ENCODE measurements at places on chromosomes 6 and 20.

DNA sequence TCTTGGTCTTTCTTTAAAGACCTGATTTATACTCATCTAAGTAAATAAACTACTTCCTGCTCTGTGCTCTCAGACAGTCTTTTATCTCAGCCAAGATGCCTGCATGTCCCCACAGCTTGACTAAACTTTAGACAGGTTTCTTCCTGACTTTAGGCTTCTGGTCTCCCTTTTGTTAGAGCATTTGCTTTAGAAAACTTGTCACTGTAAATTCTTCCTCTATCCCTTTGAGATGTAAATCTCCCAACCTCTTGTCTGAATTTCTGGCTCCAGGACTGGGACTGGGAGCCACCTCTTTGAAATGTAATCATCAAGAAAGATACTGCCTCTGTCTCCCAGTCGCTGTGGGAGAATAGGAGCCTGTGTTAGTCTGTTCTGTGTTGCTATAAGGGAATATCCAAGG, 739.9 kb downstream of the C6orf118 start:
- DNase-seq, result no peak

- DNase-seq, result no peak
Measured at GRCh38 chr6:63355632-63356031, 35.8 kb upstream of the LGSN start.

DNA sequence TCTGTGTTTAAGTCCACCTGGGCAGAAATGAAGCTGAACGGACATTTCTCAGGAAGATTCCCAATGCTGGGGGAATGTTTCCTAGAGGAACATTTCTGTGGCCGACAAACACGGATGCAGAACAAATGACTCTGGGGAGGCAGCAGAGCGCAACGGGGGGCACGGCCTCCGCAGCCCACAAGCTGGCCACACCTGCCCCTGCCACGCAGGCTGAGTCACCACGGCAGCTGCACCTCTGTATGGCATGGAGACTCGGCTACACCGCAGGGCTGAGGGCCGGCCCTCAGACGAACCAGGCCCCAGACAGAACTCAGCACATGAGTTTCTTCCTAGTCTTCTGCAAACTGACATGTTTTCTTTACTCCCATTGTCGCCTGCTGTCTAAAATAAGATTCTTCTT, 10.0 kb upstream of the PRR18 start:
- DNase-seq, result no peak

GRCh38 chr6:47651505-47651944, 46.9 kb upstream of the ADGRF4 start:
- no peak for DNase-seq

- DNase-seq, result no peak
Measured at GRCh38 chr6:142395768-142396231, 94.0 kb downstream of the ADGRG6 start.

- no peak for DNase-seq
Measured at GRCh38 chr20:63014710-63015109, 7.9 kb upstream of the BHLHE23 start.

DNA sequence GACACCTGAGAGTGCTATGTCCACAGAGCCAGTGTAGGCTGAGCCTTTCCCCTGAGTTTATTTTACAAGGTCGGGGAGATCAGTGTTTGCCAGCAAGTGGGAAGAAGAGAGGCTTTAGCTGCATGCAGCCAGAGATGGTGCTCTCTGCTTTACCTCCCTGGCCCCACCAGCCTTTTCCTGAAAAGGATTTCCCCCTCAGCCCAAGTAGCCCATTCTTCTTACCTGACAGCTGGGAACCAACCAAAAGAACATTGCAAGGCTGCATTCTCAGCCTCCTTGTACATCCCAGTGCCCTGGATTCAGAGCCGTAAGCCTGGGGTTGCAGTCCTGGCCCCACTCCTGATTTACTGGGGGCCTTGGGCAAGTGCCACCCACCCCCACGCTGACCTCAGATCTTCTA, 16.9 kb downstream of the SNPH start:
- no peak for DNase-seq

DNA sequence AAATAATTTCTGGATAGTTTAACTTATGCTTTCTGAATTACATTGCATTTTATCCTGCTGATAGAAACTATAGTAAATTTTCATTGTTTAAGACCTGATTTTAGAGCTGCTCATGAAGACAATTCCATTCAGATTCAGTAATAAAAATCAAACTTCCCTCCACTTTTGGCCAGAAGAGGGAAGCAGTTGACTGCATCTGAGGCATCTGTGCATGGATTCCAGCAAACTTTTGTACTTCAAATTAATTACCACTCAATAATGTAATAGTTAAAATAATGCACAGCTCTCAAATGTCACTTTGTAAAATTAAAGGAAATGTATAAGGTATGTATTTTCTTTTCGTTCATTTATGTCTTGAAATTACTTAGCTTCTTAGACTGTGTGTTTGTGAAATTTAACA, 64.2 kb upstream of the SLC35B3 start:
- no peak for DNase-seq

GRCh38 chr20:40521962-40522361, 167.1 kb downstream of the MAFB start:
- no peak for DNase-seq

DNA sequence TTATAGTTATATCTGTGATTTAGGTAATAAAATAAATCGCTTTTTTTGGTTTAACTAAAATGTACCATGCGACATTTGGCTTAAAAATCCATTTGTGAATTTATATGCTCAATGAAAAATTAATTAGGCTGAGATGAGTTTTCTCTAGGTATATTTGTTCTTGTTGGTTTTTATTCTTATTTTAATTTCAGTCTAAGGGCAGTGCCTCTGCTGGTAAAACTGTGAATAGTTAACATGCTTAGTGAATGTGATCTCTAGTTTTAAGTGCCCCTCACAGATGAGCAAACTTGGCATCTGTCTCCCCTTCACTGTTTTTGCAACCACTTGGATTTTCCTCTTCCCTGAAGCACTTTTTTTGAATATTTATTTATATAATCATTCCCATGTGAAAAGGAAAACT, 822.7 kb downstream of the GRIK2 start:
- DNase-seq, result no peak

- DNase-seq, result no peak
Measured at GRCh38 chr6:121436960-121437850, 1.8 kb downstream of the GJA1 start.

All from activated T-helper 9 cell treated with anti-CD3 and anti-CD28 coated beads, Interleukin-2, amount 50 U/mL, for 16 hours (primary cell).